ENCODE measurements at places on chromosomes 5 and 9.
A peak's percentile ranks its signal among the peaks of the same experiment; 100 is the strongest.

- DNase-seq = no peak
Observed at GRCh38 chr5:41735213-41735612, 135.0 kb downstream of the OXCT1 start.

- peak; percentile 74 for DNase-seq
Observed at GRCh38 chr5:133868946-133869518, 99.4 kb downstream of the C5orf15 start.

DNA sequence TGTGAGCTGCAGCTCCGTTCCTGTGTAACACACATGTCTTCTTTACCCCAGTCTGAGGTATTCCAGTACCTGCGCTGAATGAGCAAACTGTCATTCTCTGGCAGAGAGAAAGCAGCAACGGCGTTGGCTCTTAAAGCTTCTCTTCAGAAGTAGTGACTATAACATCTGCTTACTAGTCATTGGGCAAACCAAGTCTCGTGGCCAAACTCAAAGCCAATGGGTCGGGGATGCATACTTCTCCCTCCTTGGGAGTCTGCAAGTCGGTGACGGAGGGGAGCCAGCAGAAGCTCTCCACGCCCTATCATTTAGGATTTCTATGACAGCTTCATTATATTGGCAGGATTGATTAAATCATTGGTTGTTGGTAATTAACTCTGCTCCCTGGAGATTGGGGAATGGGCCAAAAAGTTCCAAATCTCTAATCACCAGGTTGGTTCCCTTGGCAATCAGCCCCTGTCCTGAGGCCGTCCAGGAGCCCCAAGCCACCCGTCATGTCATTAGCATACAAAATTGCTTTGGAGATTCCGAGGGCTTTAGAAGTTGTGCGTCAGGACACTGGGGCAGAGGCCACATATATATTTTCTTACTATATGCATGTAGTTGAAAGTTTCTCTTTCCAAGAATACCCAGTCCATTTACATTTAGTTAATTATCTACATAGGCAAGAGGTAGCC is 44.9 kb downstream of the ZNF354A start:
- no peak for DNase-seq

DNA sequence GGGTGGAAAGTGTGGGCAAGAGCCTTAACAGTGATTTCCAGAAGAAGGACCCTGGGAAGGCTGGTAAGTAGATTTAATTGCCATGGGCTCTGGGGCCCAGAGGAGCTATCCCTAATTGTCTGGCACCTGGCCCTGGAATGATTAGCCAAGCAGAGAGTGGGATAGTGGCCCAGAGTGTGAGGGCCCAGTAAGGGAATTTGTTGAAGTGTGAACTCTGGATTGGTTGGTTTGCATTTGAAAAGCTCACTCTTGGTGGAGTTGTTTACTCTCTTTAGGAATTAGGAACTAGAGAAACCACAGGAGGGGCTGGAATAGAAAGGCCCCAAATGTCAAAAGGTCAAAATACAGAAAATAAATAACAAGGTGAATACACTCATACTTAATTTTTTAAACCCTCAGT is 207.1 kb downstream of the GABRG2 start:
- no peak for DNase-seq

GRCh38 chr5:125480911-125481310 is 734.5 kb upstream of the ZNF608 start:
- peak; percentile 16 for DNase-seq

DNA sequence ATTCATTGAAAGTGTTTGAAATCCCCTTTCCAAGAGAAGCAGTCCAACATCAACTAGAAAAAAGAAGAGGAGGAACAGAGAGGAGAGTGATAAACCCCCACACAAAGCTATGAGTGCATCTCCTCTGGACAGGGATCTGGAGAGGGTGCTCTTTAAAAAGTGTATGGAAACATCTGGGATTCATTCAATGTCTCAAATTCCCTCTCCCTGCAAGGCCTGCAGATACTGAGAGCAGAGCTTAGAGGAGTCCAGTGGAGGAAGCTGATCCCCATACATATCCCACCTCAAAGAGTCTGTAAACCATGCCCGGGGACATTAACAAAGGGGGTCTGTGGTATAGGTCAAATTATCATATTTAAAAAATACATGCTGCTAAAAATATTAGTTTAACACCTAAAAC is 2.2 kb downstream of the SPOCK1 start:
- peak; percentile 48 for DNase-seq

- DNase-seq = no peak
Observed at GRCh38 chr9:8727191-8727590, 927.6 kb upstream of the DMAC1 start.

DNA sequence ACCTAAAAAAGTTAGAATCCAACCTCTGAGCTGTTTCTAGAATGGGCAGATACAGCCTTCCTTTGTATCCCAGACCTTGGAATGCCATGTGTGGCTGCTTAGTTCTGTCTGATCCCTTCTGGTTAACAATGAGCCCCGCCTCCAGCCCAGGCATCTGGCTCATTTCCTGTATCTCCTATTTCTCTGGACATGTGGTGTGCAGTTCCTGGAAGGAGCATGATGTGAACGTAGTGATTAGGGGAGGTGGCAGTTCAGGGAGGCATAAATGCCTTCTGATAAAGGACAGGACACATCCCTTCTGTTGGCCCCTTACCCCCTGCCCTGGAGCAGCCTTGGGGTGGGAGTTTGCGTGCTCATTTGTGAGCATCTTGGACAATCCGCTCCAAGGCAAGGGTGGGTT is 243.0 kb downstream of the ZSWIM6 start:
- DNase-seq = peak; percentile 85

- no peak for DNase-seq
Observed at GRCh38 chr9:36174731-36175130, 5.5 kb downstream of the CCIN start.

- DNase-seq = peak; percentile 75
Observed at GRCh38 chr5:147391781-147392180, 118.1 kb downstream of the DPYSL3 start.

DNA sequence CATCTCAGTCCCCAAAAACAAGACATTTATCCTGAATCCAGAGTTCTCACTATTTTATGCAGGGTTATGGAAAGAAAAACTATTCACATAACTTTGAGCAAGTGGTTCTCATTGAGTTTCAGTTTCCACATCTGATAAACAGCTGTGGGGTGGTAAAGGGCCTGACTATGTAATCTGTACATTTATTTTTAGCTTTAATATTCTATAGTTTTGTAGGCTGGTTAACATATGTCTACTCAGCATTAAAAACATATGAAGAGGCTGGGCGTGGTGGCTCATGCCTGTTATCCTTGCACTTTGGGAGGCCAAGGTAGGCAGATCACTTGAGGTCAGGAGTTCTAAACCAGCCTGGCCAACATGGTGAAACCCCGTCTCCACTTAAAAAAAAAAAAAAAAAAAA is 301.5 kb upstream of the CCNG1 start:
- DNase-seq = no peak

- no peak for DNase-seq
Observed at GRCh38 chr5:133732536-133732935, 120.2 kb upstream of the FSTL4 start.

GRCh38 chr9:19372567-19372966 is 7.5 kb downstream of the RPS6 start:
- DNase-seq = no peak

GRCh38 chr5:143142596-143143435 is 260.7 kb downstream of the NR3C1 start:
- peak; percentile 48 for DNase-seq

DNA sequence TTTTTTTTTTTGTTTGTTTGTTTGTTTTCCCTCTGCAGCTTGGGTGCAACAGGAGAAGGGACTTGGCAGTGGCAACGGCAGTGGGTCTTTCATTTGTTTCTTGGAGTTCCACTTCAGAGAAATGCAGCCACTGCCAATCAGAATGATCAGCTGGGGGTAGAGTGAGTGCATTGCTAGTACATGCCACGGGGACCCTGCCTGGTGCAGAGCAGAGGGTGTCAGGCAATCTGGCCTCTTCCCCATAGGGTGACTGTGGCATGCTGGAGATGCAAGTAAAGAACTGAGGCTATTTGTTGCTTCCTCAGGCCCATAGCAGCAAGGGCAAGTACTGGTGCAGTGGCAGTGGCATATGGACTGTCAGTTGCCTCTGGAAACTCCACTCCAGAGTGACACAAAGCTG is 1073.6 kb upstream of the EDIL3 start:
- DNase-seq = no peak

DNA sequence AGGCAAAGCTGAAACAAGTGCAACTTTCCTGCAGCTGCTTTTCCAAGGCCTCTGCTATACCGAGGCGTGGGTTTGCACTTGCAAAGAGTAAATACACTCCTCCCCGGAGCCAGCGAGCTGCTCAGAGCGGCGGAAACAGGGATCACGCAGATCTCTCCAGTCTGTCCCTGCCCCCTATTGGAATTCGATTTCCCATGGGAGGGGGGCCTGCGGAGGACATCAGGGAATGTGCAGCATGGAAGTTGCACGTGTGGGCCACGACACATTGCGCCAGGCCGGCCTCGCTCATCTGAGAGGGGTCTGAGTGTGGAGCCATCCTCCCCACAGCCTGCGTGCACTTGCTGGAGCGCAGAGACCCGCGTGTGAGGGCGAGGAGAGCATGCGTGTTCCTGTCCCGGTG is 104.3 kb upstream of the PHYKPL start:
- DNase-seq = no peak

GRCh38 chr5:140141241-140141640 is 15.5 kb downstream of the IGIP start:
- DNase-seq = peak; percentile 95

GRCh38 chr5:72057816-72058215 is 49.5 kb upstream of the MAP1B start:
- no peak for DNase-seq

DNA sequence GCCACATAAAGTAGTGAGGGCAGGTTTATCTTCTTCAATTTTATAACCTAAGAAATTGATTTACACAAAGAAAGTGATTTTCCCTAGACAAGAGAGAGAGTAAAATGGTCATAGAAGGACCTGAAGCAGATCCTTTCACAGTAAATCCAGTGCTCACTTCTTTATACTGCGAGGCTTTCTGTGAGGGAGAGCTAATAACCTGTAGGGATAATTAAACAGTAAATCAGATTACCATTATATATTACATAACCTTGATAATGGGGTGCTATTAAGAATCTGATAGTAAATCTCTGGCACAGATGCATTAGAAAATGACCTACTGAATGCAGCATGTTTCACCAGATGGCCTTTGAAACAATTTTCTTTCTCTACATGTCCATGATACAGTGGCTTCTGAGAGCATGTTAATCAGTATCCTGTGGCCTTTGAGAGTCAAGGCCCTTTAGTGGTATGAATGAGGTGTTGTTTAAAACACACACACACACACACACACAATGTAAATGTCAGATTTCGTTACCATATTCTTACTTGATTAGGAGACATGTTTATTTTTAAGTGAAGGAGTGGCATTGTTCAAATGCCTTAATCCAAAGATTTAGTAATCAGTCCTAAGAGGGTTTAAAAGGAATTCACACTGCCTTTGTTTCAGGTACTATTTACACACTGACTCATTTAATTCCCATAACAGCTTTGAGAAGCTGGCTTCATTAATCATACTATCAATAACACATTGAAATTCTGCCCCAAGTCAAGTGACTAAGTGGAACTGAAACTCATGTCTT is 124.7 kb downstream of the ALDH1A1 start:
- no peak for DNase-seq

GRCh38 chr9:12627096-12627495 is 66.1 kb upstream of the TYRP1 start:
- no peak for DNase-seq

- DNase-seq = peak; percentile 5
Observed at GRCh38 chr5:8471581-8471980, 602.6 kb downstream of the MTRR start.

- no peak for DNase-seq
Observed at GRCh38 chr5:1387059-1387755, 42.3 kb upstream of the CLPTM1L start.

DNA sequence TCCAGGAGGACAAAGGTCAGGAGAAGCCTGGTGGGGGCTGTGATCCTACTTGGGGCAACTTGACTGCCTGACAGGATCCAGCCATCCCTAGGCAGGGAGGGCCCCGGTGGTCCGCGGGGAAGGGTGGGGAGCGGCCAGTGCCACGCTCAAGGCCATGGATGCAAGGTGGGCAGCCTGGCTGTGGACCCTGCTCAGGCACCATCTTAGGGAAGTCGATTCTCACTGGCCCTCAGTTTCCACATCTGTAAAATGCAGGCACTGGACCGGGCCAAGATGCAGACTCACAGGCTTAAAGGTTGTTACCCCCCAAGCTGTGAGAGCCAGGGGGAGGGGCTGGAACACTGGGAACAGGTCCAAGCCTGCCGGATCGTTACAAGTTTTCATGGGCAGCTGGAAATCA is 8.7 kb upstream of the DOLPP1 start:
- DNase-seq = no peak

GRCh38 chr5:32465076-32465475 is 20.5 kb upstream of the ZFR start:
- DNase-seq = no peak

DNA sequence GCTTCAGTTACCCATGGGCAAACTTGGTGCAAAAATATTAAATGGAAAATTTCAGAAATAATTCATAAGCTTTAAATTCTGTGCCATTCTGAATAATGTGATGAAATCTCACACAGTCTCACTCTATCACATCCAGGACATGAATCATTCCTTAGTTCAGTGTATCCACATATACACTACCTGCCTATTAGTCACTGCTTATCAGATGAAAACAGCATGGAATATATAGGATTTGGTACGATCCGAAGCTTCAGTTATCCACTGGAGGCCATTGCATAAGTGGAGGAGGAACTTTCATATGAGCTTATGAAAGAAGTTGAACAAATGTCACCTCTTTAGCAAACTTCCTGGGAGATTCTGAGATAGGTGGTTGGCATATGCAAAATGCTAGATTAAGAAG is 64.2 kb downstream of the GAPVD1 start:
- DNase-seq = no peak

DNA sequence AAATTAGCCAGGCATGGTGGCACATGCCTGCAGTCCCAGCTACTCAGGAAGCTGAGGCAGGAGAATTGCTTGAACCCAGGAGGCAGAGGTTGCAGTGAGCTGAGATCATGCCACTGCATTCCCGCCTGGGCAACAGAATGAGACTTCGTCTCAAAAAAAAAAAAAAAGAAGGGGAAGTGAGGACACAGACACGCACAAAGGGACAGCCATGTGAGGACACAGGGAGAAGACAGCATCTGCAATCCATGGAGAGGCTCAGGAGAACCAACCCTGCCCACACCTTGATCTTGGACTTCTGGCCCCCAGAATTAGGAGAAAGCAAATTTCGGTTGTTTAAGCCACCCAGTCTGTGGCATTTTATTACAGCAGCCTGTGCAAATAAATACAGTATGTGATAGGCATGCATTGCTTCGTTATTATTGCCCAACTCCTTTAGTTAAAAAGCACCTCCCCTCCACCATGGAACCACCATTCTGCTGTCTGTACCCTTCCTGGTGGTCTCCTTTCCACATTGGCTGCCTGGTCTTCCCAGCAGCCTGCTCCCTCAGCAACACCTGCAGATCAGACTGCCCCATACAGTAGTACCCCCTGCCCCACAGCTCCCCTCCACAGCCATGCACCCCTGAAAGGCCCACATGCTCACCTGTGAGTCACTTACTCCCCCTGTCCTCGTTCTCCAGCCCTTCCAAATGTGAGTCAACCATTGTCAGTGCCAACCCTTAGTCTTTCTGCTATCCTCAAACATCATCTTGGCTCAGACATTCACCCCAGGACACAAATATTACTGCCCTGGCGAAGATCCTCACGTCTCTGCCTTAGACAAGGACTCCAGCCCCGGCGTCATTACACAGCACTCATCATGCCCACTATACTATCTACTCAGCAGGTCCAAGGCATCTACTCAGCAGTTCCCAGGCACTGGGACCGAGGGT is 128.8 kb downstream of the ROR2 start:
- peak; percentile 36 for DNase-seq

- no peak for DNase-seq
Observed at GRCh38 chr5:97085459-97086181, 56.8 kb downstream of the LIX1 start.
